Stimulated activated memory B cell treated with anti-CD40 and anti-IgM and Interleukin-4, amounts not matched to agents 10 μg/mL and 1 μg/mL and 100 μg/mL, for 72 hours (primary cell): ENCODE measurements at places on chromosomes 12 and 14.

DNA sequence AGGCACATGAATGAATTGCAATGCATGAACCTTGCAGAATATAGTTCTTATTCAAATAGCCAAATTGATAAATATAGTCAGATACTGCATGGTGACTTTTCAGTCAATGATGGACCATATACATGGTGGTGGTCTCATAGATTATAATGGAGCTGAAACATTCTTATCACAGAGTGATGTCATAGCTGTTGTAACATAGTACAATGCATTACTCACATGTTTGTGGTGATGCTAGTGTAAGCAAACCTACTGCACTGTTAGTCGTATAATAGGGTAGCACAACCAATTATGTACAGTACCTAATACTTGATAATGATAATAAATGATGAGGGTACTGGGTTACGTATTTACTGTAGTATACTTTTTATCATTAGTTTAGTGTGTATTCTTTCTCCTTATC, 280.3 kb downstream of the BCAT1 start:
- ATAC-seq = no peak

DNA sequence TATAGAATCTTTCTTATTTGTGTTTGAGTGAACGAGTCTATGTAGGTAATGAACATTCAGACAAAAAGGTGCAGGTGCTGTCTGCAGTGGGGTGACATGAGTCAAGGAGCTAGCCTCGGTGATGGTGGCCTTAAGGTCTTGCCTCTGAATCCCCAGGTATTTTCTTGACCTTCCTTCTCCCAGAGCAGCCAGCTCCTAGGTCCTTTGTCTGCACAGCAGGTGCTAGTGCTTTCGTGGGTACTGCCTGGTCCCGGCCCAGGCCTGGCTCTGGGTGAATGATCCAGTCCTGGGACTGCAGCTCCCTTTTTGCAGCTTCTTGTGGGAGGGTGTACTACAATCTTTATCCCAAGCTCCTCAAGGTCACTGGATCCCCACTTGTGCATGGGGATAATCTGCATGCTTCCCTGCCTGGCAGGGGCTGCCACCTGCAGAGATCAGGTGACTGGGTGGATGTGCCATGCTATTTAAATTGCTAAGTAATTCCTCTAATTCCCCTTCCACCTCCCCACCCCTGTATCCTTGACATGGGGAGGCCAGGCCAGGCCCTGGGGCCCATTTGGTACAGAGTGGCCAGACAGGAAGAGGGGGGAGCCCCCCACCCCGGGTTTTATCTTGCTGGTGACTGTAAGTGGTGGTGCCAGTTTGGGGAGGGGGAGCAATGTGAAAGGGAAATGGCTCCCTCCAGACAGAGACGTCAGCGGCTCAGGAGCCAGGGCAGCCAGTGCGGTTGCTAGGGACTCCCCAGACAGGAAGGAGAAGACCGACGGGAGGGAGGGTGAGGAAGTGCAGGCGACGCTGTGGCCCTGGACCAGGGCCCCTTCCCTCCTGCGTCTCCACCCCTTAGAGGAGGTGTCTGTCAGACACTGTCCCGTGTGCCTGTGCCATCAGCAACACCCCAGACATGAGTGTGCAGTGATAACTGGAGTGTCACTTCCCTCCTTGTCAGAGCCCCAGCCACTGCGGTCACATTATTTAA, 6.7 kb downstream of the VASH1 start:
- peak; percentile 94 for ATAC-seq

DNA sequence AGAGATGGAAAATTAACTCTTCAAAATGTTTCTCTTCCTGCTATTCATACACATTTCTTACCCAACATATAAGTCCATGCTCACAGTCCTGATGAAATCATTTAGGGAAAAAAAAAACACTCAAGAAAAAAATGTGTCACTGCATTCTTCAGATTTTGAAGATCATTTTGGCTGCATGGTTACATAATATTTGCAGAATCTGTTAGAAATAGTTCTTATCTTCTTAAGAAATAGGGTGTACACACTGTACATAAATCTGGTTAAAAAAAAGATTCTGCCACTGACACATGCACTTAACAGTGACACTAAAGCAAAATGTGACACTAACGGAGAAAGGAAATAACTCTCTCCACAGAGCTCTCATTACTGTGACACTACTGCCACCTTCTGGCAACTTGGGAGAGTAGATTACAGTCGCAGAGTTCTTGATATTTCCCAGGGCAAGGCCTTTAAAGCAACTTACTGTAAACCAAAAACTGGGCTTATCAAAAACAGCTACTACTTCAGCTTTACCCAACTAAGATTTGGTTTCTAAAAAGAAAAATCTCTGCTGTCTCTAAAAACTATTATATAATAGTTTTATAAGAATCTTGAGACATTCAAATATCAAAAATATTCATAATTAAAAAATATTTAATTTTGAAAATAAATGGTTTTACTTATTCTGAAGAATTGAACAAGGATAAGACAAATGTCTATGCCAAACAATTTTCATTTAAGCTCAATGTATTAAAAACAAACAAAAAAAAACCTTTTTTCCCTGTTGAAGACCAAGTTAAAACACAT, 65.0 kb downstream of the SETD3 start:
- ATAC-seq = peak; percentile 86

DNA sequence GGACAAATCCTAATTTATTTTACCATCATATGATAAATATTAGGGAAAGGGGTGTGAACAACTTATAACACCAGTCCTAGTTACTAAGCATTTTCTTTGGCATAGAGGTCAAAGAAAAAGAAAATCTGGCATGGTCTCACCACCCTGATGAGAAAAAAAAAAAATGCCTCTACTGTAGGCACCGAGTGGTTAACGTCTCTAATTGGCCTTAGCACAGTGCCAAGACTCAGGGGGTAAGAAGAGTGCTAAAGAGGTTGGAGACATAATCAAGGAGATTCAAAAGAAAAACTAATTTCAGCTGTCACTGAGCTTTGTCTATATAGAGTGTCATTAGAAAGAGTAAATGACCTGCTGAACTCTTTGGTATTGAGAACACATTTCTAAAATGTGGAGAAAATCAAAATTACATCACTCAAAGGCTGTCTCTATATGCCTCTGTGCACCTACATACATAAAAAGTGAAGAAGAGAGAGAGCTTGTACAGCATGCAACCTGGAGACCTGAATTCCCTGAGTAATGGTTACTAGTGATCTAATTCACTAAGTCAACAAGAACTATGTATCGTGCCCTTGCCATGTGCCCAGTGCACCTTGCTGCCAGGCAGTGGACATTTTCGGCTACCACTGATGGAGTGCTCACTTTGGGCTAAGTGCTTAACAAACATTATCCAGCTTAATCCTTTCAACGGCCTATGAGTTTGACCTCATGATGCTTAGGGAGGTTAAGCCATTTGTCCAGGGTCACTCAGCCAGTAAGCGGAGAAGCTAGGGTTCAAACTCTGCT, 113.8 kb upstream of the G2E3 start:
- no peak for ATAC-seq

GRCh38 chr14:43438056-43438455, 1069.0 kb downstream of the FSCB start:
- no peak for ATAC-seq

DNA sequence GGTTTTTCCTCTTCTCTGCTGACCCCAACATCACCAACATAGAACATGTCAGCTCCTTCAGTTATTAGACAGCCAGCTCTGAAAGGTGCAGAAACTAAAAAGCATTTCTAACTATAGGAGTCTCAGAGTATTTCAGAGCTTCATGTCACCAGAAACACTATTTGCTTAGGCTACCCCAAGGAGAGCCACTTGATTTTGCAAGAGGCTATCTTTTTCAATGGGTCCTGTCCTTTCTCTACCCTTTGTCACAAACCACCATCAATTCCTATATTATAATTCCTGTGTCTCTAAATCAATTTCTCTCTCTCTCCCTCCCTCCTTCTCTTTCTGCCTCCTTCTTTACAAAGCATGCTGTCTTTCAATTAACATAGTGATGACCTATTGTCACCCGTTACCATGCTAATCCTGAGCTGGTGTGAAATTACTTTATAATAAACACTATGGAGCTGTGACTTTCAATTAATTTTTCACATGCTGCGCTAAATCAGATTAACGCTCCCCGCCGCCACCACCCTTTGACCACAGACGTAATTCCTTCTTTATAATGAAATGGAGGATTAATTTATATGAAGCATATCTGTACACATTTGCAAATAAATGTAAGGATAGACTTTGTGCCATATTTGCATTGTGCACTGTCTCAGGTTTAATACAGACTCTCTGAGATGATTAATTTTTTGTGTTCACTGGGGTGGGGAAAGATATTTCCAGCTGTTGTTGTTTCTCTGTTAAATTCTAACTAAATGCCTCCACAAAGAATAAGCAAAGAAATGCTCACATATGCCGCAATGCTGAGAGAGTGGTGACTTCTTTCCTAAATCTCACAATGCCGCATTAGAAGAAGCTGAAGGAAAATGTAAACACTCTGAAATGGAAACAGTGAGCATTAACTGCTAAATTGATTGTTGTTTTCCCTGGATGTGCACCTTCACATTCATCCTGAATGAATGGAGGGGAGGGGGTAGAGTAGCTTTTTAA, 418.6 kb downstream of the PDZRN4 start:
- ATAC-seq = no peak

GRCh38 chr14:48536318-48536717, 860.9 kb upstream of the MDGA2 start:
- ATAC-seq = no peak

- ATAC-seq = no peak
These were observed 214.8 kb downstream of the DPF3 start for GRCh38 chr14:72679141-72679535.

DNA sequence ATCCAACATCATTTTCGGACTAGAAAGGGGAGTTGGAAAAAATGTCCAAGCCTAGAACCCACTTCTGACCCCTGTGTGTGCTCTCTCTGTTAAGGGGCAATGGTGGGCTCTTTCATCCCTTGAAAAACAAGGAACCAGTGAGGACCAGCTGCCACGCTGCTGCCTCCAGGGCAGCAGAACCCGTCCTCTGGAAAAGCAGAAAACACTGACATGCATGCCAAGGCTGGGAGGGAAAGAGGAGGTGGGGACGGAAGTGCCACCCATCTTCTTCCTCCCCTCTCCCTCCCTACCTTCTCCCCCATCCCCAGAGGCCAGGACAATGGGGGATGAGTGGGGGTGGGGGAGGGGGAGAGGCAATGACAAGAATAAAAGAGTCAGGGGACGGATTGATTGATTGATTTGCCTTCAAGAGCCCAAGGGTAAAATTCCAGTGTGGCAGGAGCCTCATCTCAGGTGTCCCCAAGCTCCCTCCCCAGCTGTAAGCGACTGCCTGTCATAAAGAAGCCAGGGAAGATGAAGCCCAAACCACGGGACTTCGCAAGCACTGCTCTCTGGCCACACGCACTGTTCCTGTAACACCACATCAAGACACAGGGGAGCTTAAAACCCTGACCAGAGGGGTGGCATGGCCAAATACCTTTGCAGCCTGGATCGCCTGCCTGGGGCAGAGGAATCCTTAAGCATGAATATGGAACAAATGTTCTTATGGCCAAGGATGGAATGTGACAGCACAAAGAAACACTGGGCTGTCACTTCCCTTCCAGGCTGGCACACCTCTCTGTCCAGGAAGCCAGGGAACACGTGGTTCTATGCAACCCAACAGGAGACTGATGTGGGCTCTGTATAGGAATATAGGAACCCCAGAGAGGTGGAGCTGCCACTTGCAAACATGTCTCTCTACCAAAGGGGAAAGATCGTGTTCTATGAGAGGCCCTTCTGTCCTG, 38.9 kb upstream of the BDKRB2 start:
- no peak for ATAC-seq

GRCh38 chr12:62512901-62513300, 46.3 kb downstream of the MON2 start:
- no peak for ATAC-seq

DNA sequence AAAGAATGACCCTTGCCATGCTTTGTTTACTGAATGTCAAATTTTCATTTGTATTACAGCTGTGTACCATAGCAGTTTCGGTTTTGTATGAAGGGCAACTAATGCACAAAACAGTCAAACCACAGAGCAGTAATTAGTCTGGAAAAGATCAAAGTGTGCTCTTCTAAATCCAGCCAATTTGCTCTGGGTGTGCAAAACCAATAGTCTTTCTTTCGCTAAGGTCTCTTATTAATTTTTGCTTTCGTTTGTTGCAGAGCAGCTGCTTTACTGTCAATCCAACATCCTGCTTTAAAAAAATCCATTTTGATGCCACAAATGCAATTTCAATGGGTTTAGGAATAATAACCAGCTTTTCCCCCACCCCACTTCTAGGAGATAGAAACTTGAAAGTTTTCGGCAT, 114.2 kb downstream of the BRMS1L start:
- no peak for ATAC-seq

DNA sequence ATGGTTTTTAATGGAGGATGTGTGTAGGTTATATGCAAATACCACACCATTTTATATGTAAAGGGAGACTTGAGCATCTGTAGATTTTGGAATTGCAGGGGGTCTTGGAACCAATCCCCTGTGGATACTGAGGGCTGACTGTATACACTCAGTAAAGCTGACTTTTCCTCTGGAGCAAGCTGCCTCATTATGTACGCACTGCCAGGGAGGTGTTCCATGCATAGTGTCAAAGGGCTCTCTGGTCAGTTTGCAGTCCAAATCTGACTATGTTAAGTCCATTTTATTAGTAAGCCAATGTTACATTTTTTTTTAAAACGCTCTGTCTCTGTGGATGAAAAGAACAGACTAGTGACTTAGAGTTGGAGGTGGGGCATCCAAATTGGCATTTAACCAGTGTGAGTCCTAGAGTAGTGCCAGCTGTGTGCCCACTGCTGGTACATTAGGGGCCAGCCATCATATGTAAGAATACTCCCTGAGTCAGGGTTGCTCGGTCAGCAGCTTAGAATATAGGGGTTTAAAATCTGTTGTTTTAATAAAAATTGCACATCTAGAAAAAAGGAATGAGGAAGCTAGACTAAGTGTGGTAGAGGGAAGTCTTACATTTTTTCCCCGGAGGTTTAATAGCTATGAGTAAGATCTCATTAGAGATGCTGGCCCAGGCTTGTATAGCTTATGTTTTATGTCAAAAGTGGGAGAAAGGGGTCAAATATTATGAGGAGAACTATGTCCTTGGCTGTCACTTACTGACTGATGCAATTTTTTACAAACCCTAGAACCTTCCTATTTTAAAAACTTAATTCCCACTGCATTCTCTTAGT, 87.0 kb downstream of the TESC start:
- ATAC-seq = no peak

DNA sequence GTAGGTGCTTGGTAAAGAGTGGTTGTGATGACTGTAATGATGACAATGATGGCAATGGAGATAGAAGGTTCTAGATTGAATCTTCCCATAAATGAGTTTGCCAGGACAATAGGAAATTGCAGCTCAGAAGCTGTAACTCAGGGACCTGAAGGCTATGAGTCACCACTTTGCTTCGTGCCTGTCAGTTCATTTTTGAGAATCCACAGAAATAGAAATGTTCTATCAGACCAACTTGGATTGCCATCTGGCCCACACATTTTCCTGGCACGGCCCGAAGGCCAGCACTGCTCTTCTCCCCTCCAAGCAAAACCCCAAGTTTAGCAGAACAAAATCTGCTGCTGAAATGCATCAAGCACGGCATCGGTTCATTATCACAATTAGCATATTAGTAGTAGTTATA, 1127.0 kb downstream of the BCL11B start:
- no peak for ATAC-seq

GRCh38 chr12:3313066-3313465, 177.9 kb upstream of the PRMT8 start:
- ATAC-seq = no peak
